Ecto neural progenitor cell (in vitro differentiated cells): ENCODE measurements at places on chromosomes 2 and 18.

- no peak for DNase-seq
These were observed 41.4 kb downstream of the TRAPPC12 start for GRCh38 chr2:3420769-3421397.

DNA sequence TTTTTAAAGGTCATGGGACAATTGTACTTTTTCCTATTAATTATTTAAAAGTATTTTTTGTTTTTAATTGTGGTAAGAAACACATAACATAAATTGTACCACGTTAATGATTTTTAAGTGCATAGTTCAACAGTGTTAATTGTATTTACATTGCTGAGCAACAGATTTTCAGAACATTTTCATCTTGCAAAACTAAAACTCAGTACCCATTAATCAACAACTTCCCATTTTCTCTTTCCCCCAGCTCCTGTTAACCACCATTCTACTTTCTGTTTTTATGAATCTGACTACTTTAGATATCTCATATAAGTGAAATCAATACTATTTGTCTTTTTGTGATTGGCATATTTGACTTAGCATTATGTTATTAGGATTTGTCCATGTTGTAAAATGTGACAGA lies 483.9 kb upstream of the ZNF804A start:
- no peak for DNase-seq

DNA sequence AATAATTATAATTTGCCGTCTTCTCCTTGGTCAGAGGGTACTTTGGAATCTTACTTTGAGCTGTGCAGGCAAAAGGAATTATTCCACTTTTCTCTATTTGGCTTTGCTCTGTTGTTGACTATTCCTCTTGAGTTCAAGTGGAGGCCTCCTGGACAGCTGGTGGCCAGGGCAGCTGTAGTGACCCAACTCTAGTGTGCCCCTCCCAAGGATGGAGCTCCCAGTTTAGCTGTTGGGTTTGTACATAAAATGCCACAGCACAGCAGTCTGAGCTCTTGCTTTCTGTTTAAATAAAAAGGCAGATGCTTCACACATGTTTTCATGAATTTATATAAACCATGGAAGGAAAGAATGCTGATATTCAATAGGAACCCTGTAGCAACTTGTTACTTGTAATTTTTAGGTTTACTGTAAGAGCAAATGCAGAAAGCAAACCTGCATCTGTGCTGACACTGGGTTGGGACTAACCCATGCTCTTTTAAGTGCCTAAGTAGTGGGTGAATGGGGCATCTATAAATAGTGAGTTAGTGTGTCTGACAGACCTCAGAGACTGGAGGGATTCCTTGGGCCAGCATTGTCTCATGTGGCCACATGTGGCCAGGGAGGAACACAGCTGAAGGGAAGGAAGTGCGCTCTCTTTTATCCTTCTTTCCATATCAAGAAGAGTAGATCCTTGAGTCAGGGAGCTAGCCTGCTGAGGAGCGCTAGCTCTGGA lies 121.8 kb downstream of the FHOD3 start:
- DNase-seq, result no peak

GRCh38 chr2:107361751-107362381 lies 464.8 kb upstream of the RGPD4 start:
- DNase-seq, result no peak

- peak; percentile 12 for DNase-seq
These were observed 93.0 kb upstream of the KLHL29 start for GRCh38 chr2:23292024-23292423.

- no peak for DNase-seq
These were observed 64.7 kb downstream of the CCDC178 start for GRCh38 chr18:33375829-33376228.

DNA sequence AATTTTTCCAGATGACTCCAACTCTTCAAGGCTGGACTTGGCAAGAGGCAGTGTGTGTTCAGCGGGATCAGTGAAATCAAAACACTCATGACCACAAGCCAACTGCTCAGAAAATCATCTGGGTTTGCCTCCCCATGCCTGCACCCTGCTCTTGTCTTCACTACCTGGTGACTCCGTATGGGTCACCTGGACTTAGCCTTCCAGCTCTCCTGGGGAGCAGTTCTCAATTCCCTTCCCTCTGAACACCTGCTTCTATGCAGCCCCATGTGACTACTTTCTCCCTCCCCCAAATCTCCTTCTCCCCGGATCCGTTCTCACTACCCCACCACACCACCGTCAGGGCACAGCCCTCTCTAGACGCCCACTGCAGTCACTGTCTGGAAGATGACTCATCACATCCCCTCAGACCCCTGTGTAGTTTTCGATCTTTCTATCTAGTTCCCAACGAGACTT lies 130.2 kb upstream of the ID2 start:
- no peak for DNase-seq
